ENCODE measurements at places on chromosomes 6 and 20.

DNA sequence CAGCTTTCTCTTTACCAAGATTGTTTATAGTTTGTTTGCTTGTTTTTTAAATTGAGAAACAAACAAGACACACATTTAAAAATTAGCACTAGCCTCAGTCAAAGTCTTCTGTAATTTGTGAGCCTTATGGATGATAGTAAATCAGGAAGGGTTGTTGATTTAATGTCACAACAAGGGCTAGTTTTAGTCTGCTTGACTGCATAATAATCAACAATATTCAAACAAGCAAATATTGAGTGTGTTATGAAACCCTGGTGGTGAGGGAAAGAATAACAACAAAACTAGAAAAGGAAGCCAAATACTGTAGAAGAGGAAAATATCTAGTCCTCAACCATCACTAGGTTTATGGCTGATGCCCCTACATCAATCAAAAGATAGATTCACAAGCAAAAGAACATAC is 228.6 kb downstream of the TBC1D7 start:
- no peak for DNase-seq

DNA sequence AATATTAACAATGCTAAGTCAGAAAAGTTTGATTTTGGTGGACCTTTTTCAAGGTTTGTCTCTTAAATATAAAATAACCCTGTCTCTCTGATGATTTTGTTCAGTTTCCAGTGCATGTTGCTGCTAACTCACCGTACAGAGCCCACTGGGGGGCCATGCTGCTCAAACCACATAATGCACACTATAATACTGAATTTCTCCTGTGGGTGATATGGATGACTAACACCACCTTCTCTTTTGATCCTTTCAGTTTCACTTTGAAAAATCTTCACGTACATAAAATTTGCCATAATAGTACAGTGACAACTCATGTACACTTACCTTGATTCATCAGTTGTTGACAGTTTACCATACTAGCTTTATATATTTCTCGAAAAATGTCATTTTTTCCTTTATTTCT is 506.6 kb upstream of the MAN1A1 start:
- DNase-seq, result no peak

GRCh38 chr20:32966881-32967781 is 37.1 kb downstream of the SUN5 start:
- no peak for DNase-seq

DNA sequence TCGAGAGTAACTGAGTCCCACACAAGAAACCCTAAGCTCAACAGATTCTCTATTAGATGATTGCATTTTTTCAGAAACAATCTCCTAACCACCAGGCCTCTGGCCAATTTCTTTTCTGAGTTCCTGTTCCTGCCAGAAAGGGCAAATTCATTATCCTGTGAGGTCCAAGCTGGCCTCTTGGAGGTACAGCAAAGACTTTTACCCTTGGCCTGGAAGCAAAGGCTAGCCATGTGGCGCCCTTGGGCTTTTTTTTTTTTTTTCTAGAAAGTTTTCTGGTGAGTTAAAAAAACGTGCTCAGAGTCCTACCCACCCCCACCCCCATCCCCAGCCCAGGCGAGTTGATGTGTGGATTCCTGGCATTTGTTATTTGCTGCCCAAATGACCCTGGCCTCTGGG is 59.0 kb upstream of the EEF1A1 start:
- DNase-seq, result peak; percentile 95

GRCh38 chr6:149139782-149140136 is 177.8 kb upstream of the TAB2 start:
- no peak for DNase-seq

DNA sequence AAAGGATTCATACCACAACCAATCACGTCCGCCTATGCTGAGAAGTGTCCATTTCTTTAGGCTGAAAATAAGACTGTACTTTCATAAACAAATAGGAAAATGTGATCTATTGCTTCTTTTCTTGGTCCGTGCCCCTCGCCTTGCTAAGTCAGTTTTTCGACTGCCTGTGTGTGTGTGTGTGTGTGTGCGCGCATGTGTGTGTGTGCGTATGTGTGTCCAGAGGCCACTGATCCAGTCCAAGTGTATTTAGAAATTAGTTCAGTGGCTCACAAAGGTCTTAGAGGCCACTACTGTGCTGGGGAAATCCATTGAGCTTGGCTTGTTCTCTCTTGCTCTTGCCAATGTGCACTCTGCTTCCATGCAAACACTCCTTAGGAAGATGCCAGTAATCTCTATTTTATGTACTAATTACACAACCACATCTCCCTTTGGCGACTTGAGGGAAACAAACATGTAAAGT is 50.5 kb downstream of the SLC22A23 start:
- DNase-seq, result no peak

- DNase-seq, result peak; percentile 40
Measured at GRCh38 chr6:163355426-163355991, 59.0 kb upstream of the QKI start.

DNA sequence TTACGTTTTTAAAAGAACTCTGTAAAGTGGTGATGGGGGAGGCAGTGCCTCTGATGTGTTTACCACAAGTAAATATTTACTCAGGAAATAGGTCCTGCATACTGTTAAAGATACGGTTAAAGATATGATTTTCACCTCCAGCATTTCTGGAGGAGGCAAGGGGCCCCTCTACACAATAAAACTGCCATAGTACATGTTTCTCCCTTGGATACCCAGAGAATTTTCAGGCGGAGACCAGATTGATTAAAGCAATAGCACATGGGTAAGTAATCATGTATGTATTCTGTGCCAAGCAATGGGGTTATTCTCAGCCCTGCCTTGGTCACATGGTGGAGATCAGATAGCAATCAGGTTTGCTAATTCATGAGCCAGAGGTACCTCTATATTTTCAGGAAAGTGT is 9.6 kb downstream of the RIPOR2 start:
- DNase-seq, result no peak

DNA sequence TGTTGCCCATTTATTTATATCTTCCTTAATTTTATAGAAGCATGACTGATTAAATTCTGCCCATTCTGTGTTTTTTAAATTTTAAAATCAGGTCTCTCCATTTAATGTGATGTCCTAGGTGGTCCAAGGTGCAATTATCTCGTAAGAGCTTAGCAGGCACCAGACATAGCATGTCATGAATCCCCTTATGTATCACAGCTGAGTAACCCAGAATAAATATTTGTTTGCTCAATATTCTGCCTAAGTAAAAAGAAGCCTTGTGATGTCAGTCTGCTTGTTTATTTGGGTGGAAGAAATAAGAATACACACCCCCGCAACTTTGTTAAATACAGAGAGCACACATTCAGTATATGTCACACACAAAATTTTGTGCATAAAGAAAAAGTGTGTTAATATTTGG is 211.3 kb downstream of the FARS2 start:
- no peak for DNase-seq

GRCh38 chr6:3483675-3484074 is 26.8 kb upstream of the SLC22A23 start:
- no peak for DNase-seq

GRCh38 chr6:89299466-89299850 is 15.6 kb downstream of the GABRR2 start:
- DNase-seq, result no peak

- no peak for DNase-seq
Measured at GRCh38 chr20:44126445-44126844, 60.5 kb downstream of the JPH2 start.

DNA sequence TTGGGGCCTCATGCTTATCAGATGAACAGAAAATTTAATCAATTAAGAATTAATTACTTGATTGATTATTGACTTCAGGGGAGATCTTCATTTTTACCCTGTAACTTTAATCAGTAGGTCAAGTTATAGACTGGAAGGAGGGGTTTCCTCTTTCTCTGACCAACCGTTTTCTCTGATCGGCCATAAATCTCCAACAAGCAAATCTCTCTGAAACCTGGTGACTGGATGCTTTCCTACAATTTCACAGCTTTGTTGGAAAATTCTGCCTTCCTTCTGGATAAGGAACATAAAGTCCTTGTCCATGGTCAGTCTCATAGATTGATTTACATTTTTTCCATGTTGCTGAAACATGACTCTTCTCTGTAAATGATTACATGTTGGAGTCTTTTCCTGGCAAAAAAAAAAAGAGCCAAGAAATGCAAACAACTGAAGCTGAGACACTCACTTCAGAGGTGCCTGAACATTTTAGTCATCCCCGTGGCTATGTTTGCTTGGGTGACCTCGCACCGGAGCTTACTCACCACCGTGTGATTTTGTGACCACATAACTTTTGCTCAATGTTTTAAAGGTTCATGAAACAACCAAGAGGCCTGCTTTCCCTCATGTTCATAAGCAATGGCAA is 31.0 kb downstream of the IRF4 start:
- DNase-seq, result peak; percentile 90

GRCh38 chr6:46215213-46215612 is 44.4 kb upstream of the ENPP5 start:
- DNase-seq, result no peak

DNA sequence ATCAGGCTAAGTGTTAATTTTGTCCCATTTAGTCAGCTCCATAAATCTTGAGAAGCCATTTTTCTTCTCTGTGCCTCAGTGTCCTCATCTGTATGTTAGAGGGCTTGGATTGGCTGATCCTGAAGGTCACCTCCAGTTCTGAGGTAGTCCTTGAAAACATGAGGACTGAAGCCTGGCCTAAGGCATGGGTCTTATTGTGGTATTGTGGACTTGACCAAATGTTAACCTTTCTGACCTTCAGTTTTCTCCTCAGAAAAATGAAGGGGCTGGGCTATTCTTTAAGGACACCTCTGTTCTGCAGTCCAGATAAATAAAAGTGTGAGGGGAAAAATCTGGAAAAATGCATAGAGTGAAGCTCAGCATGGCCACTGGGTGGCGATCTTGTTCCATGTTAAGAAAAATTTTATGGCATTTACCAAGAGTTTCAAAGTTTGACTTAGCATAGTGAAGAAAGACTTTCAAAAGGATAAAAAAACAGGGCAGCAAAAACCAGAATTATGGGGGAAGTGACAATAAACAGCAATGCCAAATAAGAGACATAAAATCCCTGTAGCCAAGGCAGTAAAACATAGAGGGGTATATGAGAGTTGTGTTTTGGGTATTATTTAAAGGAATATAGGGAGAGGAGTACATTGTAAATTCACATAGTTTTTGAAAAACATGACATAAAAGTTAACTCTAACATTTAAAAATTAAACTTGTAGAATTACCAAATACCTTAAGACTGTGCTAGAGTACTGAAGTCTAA is 13.2 kb upstream of the TFB1M start:
- DNase-seq, result peak; percentile 85

DNA sequence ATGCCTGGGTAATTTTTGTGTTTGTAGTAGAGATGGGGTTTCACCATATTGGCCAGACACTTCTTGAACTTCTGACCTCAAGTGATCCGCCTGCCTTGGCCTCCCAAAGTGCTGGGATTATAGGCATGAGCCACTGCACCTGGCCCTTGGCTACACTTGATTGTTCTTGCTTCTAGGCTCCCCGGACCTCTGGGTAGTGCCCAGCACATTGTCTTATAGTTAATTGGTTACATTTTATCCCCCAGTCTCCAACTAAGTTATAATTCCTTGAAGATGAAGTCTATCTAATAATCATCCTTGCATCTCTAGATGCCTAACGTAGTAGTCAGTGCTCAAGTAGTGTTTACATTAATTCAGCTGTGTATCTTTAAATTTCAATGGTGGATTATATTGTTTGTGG is 11.8 kb downstream of the SMPDL3A start:
- DNase-seq, result no peak

GRCh38 chr6:36888654-36889481 is 3.1 kb downstream of the C6orf89 start:
- DNase-seq, result no peak

GRCh38 chr20:57872816-57873409 is 163.1 kb upstream of the PMEPA1 start:
- DNase-seq, result no peak

- DNase-seq, result no peak
Measured at GRCh38 chr6:41578217-41579087, 32.3 kb downstream of the FOXP4 start.

DNA sequence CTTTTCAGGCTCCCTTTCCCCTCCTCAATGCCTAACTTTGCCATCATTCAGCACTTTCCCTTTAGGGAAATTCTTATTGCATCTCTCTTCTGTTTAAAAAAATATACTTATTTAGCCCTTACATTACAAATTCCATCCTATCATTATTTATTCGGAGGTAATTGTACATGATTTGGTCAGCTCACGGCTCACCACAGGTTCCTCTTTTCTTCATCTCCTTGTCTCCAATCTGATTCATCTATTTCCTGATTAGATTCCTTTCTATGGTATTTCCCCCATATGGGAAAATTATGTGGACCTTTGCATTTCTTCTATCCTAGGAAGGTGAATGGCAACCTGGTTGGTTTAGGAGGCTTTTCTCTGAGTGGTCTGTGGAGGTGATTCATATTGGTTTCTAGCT is 12.9 kb upstream of the EMILIN3 start:
- DNase-seq, result no peak

DNA sequence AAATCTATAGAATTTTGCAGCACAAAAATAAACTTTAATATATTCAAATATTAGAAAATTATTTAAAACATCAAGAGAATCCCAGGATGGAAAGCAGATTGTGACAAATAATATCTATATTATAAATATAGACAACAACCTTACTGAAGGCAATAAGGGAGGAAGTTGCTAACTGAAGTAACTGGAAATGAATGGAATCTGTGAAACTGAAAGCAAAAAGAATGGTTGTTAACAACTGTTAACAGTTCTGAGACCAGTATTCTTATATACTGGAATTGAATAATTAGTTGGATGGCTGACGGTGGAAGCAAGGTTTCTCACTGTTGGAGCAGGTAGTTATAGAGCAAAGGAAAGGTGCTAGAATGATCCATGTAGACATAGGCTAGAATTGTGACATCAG is 220.4 kb downstream of the PLCB1 start:
- DNase-seq, result no peak

DNA sequence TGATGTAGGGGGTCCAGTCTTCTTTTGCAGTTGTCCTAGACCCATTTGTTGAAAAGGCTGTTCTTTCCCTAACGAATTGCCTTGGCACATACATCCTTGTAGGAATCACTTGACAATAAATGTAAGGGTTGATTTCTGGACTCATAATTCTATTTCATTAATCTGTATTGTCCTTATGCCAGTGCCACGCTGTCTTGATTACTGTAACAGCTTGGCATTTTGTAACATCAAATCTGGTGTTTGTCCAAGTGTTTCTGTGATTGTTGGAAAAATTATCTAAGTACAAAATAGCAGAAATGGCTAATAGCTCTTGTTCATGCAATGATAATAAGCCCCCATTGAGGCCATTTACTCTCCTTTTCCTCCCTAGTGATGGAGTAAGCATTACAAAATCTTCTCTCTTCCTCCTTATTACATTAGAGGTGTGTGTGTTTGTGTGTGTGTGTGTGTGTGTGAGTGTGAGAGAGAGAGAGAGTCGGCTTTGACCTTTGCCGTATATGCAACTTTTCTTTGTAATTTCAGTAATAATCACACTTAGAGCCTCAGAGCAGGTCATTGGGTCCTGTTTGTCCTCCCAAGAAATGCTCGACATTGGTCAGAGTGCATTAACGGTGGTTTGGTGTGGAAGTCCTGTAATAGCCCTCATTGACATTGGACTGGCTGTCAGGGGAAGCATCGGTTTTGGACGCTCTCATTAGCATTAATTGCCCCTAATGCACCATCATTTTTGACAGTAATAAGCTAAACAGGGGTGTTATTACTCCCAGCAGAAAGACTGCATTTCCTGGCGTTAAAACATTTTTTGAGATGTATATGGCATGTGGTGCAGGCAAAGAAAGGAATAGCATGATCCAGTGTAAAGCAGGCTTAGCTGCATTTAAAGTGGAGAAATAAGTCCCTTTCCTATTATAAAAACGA is 40.7 kb upstream of the MROH8 start:
- DNase-seq, result no peak

GRCh38 chr6:163916315-163917081 is 502.0 kb downstream of the QKI start:
- no peak for DNase-seq

Measured in foreskin fibroblast (primary cell).